Sigmoid colon (tissue), 7 donors: ENCODE measurements at places on chromosomes 6 and 20. TPM values are rescaled to one million over a fixed set of nuclear protein-coding genes. Genes with fewer than 3 reads are reported as not detected.

GRCh38 chr6:106084106-106084988, 1.8 kb upstream of the PRDM1 start:
- no peak overlapping the region for H3K27ac ChIP-seq
- H3K4me1 ChIP-seq = no peaks in the 10 kb centered on the region
- H3K27me3 ChIP-seq = peaks cover 24% of the 10 kb centered on the region
- H3K36me3 ChIP-seq = no peaks in the 10 kb centered on the region

DNA sequence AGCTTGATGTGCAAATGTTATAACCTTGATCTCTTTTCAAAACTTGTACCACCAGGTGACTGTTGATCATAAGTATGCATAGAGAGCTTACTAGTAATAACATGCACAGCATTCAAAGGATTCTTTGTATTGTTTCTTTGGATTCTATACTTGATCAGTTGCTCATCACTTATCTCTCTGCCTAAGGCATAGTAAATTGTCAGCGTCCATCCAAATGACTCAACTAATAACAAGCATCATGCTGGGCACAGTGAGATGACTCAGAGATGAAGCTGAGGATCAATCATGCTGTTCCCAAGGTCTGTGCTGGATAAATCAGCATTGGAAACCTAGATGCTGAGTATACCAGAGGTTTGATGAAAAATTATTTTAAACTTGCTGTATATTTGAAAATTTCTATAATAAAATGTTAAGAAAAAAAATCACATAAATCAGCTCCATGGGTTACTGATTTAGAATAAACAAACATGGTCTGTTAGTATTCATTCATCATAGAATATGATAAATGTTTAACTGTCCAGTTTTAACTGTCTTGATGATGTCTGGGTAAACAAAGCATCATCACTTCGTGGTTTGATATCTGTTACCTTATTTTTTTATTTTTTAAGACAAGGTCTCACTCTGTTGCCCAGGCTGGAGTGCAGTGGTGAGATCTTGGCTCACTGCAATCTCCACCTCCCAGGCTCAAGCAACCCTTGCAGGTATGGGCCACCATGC, 45.6 kb upstream of the SGK1 start:
- no peaks in the 10 kb centered on the region for H3K27me3 ChIP-seq
- H3K4me1 ChIP-seq = no peaks in the 10 kb centered on the region
- H3K36me3 ChIP-seq = no peaks in the 10 kb centered on the region
- no peak for DNase-seq
- no peak overlapping the region for H3K27ac ChIP-seq
- H3K4me3 ChIP-seq = no peak overlapping the region

DNA sequence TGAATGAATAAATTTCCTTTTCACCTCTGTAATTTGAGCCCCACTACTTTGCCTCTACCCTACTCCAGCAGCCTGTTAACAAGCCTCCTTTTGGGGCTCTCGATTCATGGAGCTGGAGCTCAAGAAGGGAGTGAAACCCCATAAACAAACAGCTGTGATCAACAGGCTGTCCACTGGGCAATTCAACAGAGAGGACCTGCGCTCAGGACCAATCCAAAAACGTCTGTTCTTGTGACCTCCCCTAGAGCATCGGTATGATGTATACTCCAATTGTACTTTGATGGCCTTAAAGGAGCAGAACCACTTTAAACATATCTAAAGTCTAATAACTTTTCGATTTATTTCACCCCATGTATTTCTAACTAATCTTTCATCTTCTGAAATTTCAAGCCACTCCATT, 37.4 kb downstream of the HIVEP2 start:
- no peak overlapping the region for H3K4me3 ChIP-seq
- H3K27me3 ChIP-seq = no peaks in the 10 kb centered on the region
- no peak overlapping the region for H3K27ac ChIP-seq
- no peaks in the 10 kb centered on the region for H3K36me3 ChIP-seq
- no peak for DNase-seq
- H3K4me1 ChIP-seq = peaks cover 3% of the 10 kb centered on the region

GRCh38 chr6:111231090-111231459, 143.8 kb downstream of the SLC16A10 start:
- no peak for DNase-seq
- H3K4me3 ChIP-seq = no peak overlapping the region
- no peaks in the 10 kb centered on the region for H3K4me1 ChIP-seq
- H3K27ac ChIP-seq = no peak overlapping the region
- no peaks in the 10 kb centered on the region for H3K36me3 ChIP-seq
- H3K27me3 ChIP-seq = no peaks in the 10 kb centered on the region

DNA sequence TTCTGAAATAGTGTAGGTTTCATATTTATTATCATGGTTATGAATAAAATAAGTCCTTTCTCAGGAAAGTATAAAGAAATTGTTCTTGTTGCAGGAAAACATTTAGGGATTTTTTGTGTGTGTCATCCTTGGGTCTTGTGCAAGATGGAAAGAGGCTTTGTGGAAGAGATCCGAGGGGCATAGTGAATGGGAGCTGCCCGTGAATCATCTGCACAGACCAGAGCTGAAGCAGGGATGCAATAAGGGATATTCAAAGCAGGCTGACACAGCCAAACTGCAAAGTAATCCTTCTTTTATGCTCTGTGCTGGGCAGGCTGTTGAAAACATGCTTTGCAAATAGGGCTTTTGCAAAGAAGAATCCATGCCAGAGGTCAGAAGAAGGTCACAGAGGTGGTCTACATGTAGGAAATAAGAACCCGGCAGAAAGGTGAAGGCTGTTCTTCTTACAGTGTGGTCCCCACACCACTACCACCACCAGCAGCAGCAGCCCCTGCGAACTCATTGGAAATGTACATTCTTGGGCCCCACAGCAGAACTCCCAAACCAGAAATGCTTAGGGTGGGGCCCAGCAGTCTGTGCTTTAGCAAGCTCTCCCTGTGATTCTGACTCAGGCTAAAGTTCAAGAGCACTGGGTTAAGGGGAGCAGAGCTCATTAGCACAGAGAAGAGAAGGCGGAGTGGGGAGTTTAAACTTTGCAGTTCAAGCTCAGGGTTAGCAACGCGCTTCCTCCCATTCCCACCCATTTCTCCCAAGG, 237.6 kb downstream of the QKI start:
- no peak overlapping the region for H3K4me3 ChIP-seq
- no peak for DNase-seq
- H3K4me1 ChIP-seq = peaks cover 4% of the 10 kb centered on the region
- H3K36me3 ChIP-seq = no peaks in the 10 kb centered on the region
- no peak overlapping the region for H3K27ac ChIP-seq

DNA sequence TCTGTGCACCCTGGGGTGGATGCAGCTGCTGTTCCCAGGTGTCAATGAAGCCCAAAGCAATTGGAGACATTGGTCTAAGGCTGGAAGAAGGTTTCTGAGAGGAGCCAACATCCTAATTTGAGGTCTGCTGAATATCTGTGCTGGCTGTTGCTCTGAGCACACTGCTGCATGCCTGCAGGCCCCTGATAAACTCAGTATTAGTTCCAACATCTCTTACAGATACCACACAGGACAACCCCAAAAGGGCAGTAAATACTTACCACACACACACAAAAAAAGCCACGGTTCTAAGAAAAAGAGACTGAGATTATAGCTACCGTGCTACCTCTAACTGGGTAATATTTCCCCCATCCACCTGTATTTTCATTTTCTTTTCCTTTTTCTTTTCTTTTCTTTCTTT, 164.3 kb upstream of the SOX4 start:
- H3K27ac ChIP-seq = no peak overlapping the region
- no peak overlapping the region for H3K4me3 ChIP-seq
- H3K27me3 ChIP-seq = no peaks in the 10 kb centered on the region
- DNase-seq = no peak

GRCh38 chr6:41061196-41061726, 8.3 kb downstream of the APOBEC2 start:
- H3K4me3 ChIP-seq = no peak overlapping the region
- H3K36me3 ChIP-seq = peaks cover 37% of the 10 kb centered on the region
- no peaks in the 10 kb centered on the region for H3K27me3 ChIP-seq
- no peak for DNase-seq
- no peak overlapping the region for H3K27ac ChIP-seq

- no peaks in the 10 kb centered on the region for H3K4me1 ChIP-seq
- no peaks in the 10 kb centered on the region for H3K36me3 ChIP-seq
- no peak overlapping the region for H3K4me3 ChIP-seq
These were observed 294.4 kb upstream of the CDH4 start for GRCh38 chr20:60957621-60958020.

GRCh38 chr6:157830354-157831017, 7.4 kb downstream of the SNX9 start:
- no peaks in the 10 kb centered on the region for H3K36me3 ChIP-seq
- no peaks in the 10 kb centered on the region for H3K27me3 ChIP-seq
- H3K4me1 ChIP-seq = peaks cover 47% of the 10 kb centered on the region
- no peak overlapping the region for H3K27ac ChIP-seq
- no peak for DNase-seq

DNA sequence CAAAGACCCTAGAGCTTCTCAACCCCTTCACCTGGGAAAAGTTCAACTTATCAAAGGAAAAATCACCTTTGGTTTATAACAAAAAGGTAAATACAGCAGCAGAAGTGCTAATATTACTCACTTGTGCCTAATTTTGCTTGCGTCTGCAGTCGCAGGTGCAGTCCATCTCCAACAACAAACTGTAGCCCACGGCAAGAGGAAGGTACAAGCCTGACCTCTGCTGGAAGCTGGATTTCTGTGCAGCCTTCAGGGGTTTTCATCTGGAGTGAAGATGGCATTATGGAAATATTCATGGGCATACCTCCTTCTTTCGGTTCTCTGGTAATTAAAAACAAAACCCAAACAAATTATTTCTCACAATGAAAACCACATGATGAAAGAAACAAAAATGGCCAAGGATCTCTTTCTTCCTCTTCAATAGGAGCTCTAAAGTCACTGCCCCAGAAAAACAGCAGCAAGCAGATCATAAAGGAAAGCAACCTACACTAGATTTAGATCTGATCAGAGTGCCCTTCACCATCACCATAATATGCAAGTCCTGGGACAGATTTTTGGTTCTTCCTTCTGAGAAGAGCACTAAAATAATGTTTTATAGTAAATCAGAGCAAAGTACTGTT, 7.8 kb downstream of the UBE3D start:
- H3K4me3 ChIP-seq = no peak overlapping the region
- no peaks in the 10 kb centered on the region for H3K36me3 ChIP-seq
- no peaks in the 10 kb centered on the region for H3K27me3 ChIP-seq
- peaks cover 7% of the 10 kb centered on the region for H3K4me1 ChIP-seq

GRCh38 chr6:7505189-7505699, 36.2 kb upstream of the DSP start:
- H3K27ac ChIP-seq = no peak overlapping the region
- no peaks in the 10 kb centered on the region for H3K4me1 ChIP-seq
- DNase-seq = no peak
- no peaks in the 10 kb centered on the region for H3K27me3 ChIP-seq
- H3K36me3 ChIP-seq = no peaks in the 10 kb centered on the region
- no peak overlapping the region for H3K4me3 ChIP-seq

- H3K27me3 ChIP-seq = no peaks in the 10 kb centered on the region
- H3K27ac ChIP-seq = no peak overlapping the region
- H3K36me3 ChIP-seq = no peaks in the 10 kb centered on the region
- peaks cover 12% of the 10 kb centered on the region for H3K4me1 ChIP-seq
These were observed 199.0 kb downstream of the SOD2 start for GRCh38 chr6:159493898-159494585.

- no peaks in the 10 kb centered on the region for H3K27me3 ChIP-seq
- no peak overlapping the region for H3K4me3 ChIP-seq
- no peak overlapping the region for H3K27ac ChIP-seq
- DNase-seq = peak; percentile 50
These were observed 48.1 kb downstream of the PSMG4 start for GRCh38 chr6:3306848-3307247.

DNA sequence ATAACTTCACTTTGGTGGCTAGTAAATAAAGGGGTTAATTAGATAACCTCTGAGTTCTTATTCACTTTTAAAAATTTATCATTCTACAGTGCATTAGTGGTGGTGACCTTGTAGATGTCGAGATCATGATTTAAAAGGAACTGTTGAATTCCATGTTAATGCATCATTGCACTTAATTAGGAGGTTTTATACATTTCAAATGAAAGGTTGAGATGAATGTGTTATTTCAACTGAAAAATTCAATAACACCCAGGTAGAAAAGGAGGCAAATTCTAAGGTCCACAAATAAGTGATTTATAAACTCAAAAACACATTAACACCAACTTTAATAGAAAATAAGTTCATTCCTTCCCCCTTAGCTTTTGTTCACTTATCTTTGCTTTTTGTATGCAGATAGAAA, 58.3 kb upstream of the TMEM170B start:
- H3K36me3 ChIP-seq = no peaks in the 10 kb centered on the region
- no peaks in the 10 kb centered on the region for H3K27me3 ChIP-seq
- peaks cover 8% of the 10 kb centered on the region for H3K4me1 ChIP-seq
- DNase-seq = no peak
- no peak overlapping the region for H3K4me3 ChIP-seq

DNA sequence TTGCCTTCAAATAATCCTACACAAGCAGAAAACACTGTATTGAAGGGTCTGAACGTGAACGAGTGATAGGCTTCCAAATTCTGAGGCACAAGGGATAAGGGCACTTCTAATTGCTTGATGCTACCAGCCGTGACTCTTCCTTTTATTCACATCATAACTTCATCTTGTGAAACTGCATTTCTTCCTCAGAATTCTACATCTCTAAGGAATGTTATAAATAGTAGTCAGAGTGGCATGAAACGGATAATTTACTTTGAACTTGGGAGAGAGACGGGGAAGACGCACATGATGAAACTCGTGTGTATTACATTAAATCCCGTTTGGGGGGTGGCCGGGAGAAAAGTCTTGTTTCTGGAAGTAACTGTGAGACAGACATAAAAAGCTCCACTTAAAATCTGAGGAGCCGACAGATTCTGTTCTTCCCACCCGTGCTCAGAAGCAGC, 754 bp downstream of the HDDC2 start:
- no peaks in the 10 kb centered on the region for H3K27me3 ChIP-seq
- peaks cover 8% of the 10 kb centered on the region for H3K36me3 ChIP-seq
- H3K4me3 ChIP-seq = peak overlapping the region; percentile 80
- peak overlapping the region; percentile 91 for H3K27ac ChIP-seq

Gene MYH7B
- total RNA-seq = 0.66 TPM

Gene CST9
- total RNA-seq = not detected

Gene NCR2
- total RNA-seq = not detected

Gene LGSN
- total RNA-seq = not detected

Gene CTAGE9
- total RNA-seq = not detected

Gene SUPT3H
- total RNA-seq = 11.6 TPM

Gene CD109
- total RNA-seq = 32.1 TPM

Gene PHF20
- total RNA-seq = 41.0 TPM

Gene MAP7
- total RNA-seq = 1.4 TPM

Gene NINL
- 19.9 TPM for total RNA-seq
